ENCODE measurements at places on chromosomes 3 and 15.
A peak's percentile ranks its signal among the peaks of the same experiment; 100 is the strongest.

DNA sequence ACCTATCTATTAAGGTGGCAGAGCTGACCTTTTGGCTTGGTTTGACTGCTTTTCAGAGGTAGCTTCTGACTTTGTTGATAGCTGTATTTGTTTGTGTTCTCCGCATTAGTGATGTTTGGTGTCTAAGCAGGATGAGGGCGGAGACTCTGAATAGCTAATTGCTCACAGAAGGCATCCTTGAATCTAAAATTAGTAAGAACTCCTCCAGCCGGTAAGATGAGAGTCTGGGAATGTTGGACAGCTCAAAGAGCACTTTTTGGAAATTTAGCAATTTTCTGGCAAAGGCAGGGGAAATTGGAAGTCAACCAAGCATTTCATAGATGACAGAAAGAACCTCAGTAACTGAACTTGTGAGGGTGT lies 174.1 kb downstream of the KLHL25 start:
- DNase-seq: no peak
- H3K27me3 ChIP-seq: no peaks in the 10 kb centered on the region
- no peaks in the 10 kb centered on the region for H3K36me3 ChIP-seq
- no peaks in the 10 kb centered on the region for H3K4me1 ChIP-seq

DNA sequence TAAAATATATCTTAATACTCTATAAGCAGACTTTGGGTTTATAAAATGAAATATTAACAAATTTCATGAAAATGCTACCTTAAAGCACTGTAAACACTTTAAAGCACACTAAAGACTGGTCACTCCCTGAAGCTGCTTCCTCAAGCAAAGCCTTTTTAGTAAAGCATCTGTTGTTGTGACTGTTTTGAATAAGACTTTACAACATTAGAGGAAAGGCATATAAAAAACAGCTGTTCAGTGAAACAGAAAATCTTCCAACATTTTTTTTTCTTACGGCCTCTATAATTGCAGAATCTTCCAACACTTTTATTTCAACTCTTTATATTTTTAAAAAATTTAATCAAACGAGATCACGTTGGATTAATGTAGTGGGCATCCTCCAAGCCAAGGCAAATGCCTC lies 48.1 kb downstream of the GRK7 start:
- no peak overlapping the region for H3K27ac ChIP-seq
- H3K4me1 ChIP-seq: no peaks in the 10 kb centered on the region
- no peaks in the 10 kb centered on the region for H3K27me3 ChIP-seq
- peaks cover 3% of the 10 kb centered on the region for H3K36me3 ChIP-seq
- DNase-seq: no peak

DNA sequence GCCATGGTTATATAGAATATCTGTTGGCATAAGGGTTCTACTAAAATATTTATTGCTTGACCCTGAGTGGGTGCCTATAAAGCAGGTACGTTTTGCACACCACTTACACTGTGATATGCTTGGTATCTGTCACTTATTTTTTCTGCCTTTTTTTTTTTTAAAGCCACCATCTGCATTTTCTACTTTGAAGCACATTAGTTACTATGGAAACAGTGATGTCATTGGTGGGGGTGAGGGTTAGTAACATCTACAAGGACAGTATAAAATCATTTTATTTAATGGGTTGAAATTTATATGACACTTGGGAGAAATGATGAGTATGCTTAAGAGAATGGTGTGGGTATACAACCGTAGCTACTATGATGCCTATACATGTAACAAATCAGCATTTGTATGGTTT lies 25.6 kb downstream of the SLCO3A1 start:
- H3K4me1 ChIP-seq: no peaks in the 10 kb centered on the region
- no peak overlapping the region for H3K27ac ChIP-seq
- no peak for DNase-seq
- H3K27me3 ChIP-seq: no peaks in the 10 kb centered on the region

DNA sequence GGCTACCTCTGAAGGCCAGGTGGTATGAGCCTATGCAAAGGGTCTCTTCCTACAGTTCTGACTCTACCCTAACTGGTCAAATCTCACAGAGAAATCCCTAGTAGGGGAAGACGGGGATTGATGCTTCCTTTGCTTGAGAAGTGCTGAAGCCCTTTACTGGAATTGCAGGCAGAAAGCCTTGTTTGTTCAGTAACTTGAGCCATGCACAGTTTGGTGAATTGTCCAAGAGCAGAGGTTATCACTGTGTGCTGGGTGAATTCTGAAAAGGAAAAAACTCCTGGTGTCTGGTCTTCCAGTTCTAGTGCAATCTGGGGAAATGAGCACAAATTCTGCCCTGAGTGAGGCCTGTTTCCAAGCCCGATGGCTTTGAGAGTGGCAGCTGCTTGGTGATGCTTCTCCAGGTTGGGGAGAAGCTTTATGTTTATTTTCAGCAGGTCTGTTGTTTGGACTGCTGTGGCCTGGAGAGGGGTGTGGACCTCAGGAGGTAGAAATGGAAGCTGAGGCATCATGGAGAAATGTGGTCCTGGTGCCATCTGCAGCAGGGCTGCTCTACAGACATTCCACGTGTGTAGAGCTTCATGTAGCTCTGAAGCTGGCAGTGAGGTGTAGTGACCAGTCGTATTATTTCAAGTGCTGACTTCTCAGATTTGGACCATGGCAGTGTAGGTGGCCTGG lies 60.9 kb downstream of the ARNT2 start:
- H3K36me3 ChIP-seq: peaks cover 7% of the 10 kb centered on the region
- H3K4me1 ChIP-seq: peaks cover 33% of the 10 kb centered on the region
- no peaks in the 10 kb centered on the region for H3K27me3 ChIP-seq
- no peak overlapping the region for H3K4me3 ChIP-seq
- H3K27ac ChIP-seq: peak overlapping the region; percentile 45

DNA sequence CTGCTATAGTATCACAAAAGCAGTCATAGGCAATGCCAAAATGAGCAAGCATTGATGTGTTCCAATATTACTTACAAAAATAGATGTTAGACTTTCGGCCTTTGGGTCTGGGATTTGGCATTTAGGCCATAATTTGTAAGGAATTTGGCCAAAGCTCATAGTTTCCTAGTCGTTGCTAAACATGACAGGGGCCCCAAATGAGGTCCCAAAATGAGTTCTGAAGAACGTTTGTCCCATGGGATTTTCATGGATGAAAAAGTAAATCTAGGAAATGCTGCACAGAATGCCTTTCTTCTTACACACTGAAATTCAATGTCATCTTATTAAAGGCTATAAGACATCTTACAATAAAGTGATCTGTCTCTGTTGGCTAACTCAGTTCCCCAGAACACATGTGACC lies 456.0 kb downstream of the CNTN4 start:
- no peaks in the 10 kb centered on the region for H3K36me3 ChIP-seq
- H3K27ac ChIP-seq: no peak overlapping the region
- DNase-seq: no peak
- no peaks in the 10 kb centered on the region for H3K4me1 ChIP-seq
- H3K27me3 ChIP-seq: no peaks in the 10 kb centered on the region
- H3K4me3 ChIP-seq: no peak overlapping the region

DNA sequence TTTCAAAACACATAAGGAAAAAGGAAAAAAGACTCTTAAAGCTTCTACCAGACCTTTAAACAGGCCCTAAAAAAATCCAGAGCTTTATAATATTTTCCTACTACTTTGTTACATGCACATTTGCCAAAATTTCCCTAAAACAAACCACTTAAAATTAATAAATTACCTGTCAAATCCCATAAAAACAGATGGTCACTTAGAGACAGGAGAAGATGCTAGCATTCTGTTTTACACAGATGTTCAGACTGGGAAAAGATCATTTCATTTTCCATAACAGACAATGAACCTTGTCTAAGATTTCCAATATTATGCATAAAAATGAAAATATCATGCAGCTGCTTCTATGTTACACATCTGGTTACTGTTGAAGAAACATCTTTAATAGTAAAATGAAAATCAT lies 66.6 kb downstream of the SUCLG2 start:
- no peak overlapping the region for H3K27ac ChIP-seq
- H3K36me3 ChIP-seq: peaks cover 8% of the 10 kb centered on the region
- H3K27me3 ChIP-seq: no peaks in the 10 kb centered on the region
- H3K4me1 ChIP-seq: peaks cover 11% of the 10 kb centered on the region

DNA sequence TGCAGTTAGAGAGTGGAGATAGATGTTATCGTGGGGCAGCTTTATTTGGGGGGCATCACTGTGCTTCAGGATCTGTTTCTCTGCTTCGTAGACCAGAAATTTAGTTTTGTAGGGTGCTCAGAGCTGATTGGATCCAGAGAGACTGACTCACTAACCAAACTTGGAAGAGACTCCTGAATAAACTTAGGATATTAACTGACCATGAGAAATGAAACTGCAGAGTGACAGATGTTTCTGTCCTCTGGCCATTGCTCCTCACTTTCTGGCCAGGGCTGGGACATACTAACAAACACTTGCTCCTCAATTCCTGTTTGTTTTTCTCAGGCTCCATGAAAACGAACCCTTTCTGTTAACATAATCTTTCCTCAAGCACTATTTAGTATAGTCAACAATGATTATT lies 4.3 kb downstream of the ZNF592 start:
- H3K36me3 ChIP-seq: no peaks in the 10 kb centered on the region
- peak overlapping the region; percentile 86 for H3K27ac ChIP-seq
- H3K4me3 ChIP-seq: peak overlapping the region; percentile 43

- peaks cover 67% of the 10 kb centered on the region for H3K4me1 ChIP-seq
- peak overlapping the region; percentile 18 for H3K27ac ChIP-seq
- H3K27me3 ChIP-seq: no peaks in the 10 kb centered on the region
- no peak for DNase-seq
These were observed 160.2 kb downstream of the FOXP1 start for GRCh38 chr3:71423151-71423906.

- H3K27ac ChIP-seq: no peak overlapping the region
- H3K36me3 ChIP-seq: peaks cover 4% of the 10 kb centered on the region
- no peak overlapping the region for H3K4me3 ChIP-seq
- peaks cover 12% of the 10 kb centered on the region for H3K27me3 ChIP-seq
- no peak for DNase-seq
These were observed 16.2 kb upstream of the PSTPIP1 start for GRCh38 chr15:76978522-76979330.

GRCh38 chr3:61387817-61388216 lies 136.6 kb upstream of the FHIT start:
- no peak overlapping the region for H3K4me3 ChIP-seq
- peaks cover 3% of the 10 kb centered on the region for H3K36me3 ChIP-seq
- no peaks in the 10 kb centered on the region for H3K4me1 ChIP-seq
- H3K27ac ChIP-seq: no peak overlapping the region

- H3K27me3 ChIP-seq: peaks cover 4% of the 10 kb centered on the region
- no peak for DNase-seq
- no peaks in the 10 kb centered on the region for H3K4me1 ChIP-seq
- H3K36me3 ChIP-seq: no peaks in the 10 kb centered on the region
- H3K27ac ChIP-seq: no peak overlapping the region
These were observed 396.7 kb upstream of the PDZRN3 start for GRCh38 chr3:74021449-74021848.

DNA sequence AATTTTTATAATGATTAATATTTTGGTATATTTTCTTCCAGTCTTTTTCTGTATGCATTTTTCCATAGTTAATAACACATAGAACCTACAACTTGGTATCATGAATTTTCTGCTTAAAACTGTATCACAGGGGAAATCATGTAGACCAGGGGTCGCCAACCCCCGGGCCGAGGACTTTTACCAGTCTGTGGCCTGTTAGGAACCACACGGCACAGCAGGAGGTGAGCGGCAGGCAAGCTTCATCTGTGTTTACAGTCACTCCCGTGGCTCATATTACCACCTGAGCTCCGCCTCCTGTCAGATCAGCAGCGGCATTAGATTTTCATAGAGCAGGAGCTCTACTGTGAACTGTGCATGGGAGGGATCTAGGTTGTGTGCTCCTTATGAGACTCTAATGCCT lies 54.7 kb downstream of the RPL22L1 start:
- no peaks in the 10 kb centered on the region for H3K36me3 ChIP-seq
- peaks cover 16% of the 10 kb centered on the region for H3K4me1 ChIP-seq
- no peak overlapping the region for H3K27ac ChIP-seq

DNA sequence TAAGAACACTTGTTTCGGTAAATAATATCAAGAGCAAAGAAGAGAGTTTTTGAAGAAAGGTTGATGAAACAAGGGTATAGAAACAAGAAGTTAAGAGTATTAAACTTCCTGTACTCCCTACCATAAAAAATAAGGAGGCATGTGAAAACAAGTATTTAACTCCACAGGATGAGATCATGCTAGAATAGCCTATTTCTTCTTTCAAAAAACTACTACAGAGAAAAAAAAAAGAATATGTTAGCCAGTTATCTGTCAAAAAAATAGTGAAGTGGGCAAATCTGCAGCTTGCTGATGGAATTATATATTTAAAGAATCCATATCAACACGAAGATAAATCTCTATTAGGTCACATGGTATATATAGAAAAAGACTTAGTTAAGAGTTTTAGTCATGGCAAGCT lies 33.4 kb downstream of the SETD2 start:
- H3K27me3 ChIP-seq: no peaks in the 10 kb centered on the region
- H3K36me3 ChIP-seq: no peaks in the 10 kb centered on the region
- no peak for DNase-seq
- H3K4me1 ChIP-seq: peaks cover 25% of the 10 kb centered on the region

DNA sequence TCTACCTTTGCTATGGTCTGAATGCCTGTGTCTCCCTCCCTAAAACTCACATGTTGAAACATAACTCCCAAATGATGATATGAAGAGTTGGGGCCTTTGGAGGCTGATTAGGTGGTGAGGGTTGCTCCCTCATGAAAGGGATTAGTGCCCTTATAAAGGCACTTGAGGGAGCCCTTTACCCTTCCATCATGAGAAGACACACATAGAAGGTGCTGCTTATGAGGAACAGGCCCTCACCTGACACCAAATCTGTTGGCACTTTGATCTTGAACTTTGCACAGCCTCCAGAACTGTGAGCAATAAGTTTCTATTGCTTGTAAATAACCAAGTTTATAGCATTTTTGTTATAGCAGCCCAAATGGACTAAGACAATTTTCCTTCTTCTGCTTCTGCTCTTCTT lies 76.2 kb upstream of the ADAMTS9 start:
- H3K36me3 ChIP-seq: no peaks in the 10 kb centered on the region
- H3K4me1 ChIP-seq: peaks cover 16% of the 10 kb centered on the region
- H3K4me3 ChIP-seq: no peak overlapping the region
- H3K27ac ChIP-seq: no peak overlapping the region
- H3K27me3 ChIP-seq: no peaks in the 10 kb centered on the region
- DNase-seq: no peak

GRCh38 chr3:77081240-77081661 lies 41.4 kb downstream of the ROBO2 start:
- H3K36me3 ChIP-seq: no peaks in the 10 kb centered on the region
- no peaks in the 10 kb centered on the region for H3K27me3 ChIP-seq
- peaks cover 12% of the 10 kb centered on the region for H3K4me1 ChIP-seq
- H3K27ac ChIP-seq: no peak overlapping the region

GRCh38 chr3:180063783-180064182 lies 27.0 kb upstream of the PEX5L start:
- H3K27me3 ChIP-seq: peaks cover 6% of the 10 kb centered on the region
- no peak overlapping the region for H3K4me3 ChIP-seq
- no peak for DNase-seq
- H3K36me3 ChIP-seq: no peaks in the 10 kb centered on the region

DNA sequence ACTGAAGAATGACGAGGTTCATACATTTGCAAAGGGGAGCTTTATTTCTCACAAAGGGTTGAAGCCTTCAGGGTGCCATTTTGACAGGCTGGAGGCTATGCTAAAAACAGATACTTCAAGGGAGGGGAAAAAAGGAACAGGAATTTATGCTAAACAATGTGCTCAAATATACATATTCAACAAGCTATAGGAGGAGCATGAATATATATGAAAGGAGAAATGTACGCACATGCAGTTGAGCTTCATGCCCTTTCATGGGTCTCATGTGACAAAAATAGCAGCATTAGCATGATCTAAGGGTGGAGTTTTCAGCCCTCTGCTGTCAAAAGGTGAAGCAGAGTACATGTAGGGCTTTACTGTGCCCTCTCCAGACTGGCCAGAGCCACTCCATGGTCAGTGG lies 44.3 kb upstream of the FSIP1 start:
- DNase-seq: no peak
- no peak overlapping the region for H3K4me3 ChIP-seq
- no peaks in the 10 kb centered on the region for H3K36me3 ChIP-seq
- H3K4me1 ChIP-seq: peaks cover 21% of the 10 kb centered on the region
- no peaks in the 10 kb centered on the region for H3K27me3 ChIP-seq
